ENCODE measurements at places on chromosomes 3 and 15.

DNA sequence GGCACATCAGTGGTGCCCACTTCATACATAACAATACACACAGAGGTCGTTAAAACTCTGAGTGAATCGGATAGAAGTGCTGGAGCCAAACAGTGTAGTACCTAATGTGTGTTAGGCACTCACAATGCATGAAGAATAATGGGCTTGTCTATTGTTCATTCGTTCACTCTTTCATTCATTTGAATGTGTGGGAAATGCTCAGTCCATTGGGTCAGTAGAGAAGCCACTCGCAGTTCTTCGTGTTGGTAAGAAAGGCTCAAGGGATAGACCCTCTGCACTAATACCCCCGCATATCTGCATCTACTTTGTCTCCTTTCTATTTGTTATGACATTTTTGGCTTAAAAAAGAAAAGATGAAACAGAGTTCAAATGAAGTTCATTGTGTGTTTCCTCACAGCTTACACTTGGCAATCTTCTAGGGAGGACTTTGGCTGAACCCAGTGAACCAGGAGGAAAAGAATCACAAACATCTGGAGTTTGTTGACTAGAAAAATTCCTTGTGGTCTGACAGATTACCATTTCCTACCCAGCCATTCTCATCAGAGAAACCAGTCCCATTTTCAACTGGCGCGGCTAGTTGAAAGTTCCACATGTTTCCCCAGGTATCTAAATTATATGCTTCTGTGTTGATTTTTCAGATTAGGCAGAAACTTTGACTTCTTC lies 32.8 kb upstream of the MFSD1 start:
- no peak for DNase-seq

GRCh38 chr3:177263615-177264368 lies 66.5 kb upstream of the TBL1XR1 start:
- no peak for DNase-seq

- DNase-seq: no peak
Measured at GRCh38 chr3:172581757-172582166, 58.5 kb upstream of the TNFSF10 start.

GRCh38 chr3:155995525-155996370 lies 124.6 kb upstream of the KCNAB1 start:
- DNase-seq: peak; percentile 56

All from D341Med (cell line).